ENCODE measurements at places on chromosomes 1 and 21.

- peak; percentile 17 for DNase-seq
Measured at GRCh38 chr1:218546314-218546713, 201.2 kb downstream of the TGFB2 start.

GRCh38 chr1:153617663-153618062, 1.5 kb upstream of the S100A14 start:
- peak; percentile 86 for DNase-seq

GRCh38 chr1:47776667-47777131, 220.5 kb downstream of the TRABD2B start:
- no peak for DNase-seq

- DNase-seq = no peak
Measured at GRCh38 chr21:31869750-31870149, 3.1 kb upstream of the HUNK start.

DNA sequence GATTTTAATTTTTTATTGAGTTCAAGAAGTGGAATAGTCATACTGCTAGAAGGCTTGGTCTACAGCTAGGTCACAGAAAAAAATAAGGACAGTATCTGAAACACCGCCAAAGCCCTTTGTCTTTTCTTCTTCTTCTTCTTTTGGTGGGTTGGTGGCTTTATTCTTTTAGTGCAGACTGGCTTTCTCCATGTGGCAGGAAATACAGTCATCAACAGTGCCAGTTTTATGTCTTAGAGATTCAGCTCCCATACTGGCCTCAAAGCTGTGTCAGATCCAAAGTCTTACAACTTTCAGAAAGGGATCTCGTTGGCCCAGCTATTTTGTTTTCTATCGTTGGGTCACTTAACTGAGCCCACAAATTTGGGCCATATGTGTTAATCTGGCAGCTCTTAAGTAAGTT, 58.2 kb downstream of the FNBP1L start:
- no peak for DNase-seq

DNA sequence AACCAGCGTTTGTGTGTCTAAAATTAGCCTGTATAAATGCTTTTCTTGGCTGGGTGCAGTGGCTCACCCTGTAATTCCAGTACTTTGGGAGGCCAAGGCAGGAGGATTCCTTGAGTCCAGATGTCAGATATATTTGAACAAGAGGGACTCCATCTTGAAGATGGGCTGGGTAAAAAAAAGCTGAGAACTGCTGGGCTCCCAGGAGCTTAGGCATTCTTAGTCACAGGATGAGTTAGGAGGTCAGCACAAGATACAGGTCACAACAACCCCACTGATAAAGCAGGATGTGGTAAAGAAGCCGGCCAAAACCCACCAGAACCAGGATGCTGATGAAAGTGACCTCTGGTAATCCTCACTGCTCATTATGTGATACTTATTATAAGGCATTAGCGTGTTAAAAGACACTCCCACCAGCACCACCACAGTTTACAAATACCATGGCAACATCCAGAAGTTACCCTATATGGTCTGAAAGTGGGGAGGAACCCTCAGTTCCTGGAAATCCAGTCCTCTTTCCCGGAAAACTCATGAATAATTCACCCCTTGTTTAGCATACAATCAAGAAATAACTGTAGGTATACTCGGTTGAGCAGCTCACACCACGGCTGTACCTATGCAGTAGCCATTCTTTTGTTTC, 36.2 kb upstream of the ZNF496 start:
- DNase-seq = peak; percentile 33
